ENCODE measurements at places on chromosomes 2 and 18.

- DNase-seq = peak; percentile 38
These were observed 387.6 kb downstream of the FIGN start for GRCh38 chr2:163347982-163348856.

DNA sequence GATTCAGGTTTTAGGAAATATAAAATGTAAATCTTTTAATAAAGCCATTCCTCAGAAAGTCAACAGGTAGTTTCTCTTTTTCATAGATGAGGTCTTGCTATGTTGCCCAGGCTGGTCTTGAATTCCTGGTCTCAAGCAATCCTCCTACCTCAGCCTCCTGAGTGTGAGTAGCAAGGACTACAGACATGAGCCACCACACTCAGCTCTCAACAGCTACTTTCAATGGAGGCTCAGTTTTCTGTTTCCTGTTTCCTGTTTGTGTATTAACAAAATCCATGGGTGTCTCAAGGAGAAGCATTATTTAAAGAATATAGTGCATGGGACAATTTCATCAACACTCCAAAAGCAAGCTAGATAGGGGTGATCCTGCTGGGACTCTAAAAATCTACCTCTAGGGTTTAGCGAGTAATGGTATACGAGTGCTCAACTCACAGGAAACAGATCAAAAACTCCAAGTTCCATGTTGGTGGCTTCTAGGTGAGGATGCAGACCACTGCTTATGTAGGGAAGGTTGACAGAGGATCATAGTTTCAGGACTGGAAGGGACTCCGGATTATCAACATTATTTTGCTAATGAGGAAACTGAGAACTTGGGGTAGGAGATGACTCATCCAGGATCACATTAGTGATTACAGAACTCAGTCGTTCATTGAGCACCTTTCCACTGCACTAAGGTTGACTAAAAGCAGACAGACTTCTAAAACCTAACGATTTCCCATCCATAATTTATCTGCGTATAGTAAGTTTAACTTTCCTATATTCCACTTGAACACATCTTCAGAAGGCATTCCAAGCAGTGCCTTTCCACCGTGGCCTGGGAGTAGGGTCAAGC, 61.7 kb upstream of the WIPF1 start:
- no peak for DNase-seq

GRCh38 chr2:174704061-174704460, 60.2 kb downstream of the CHRNA1 start:
- DNase-seq = no peak

GRCh38 chr2:9092383-9093282, 89.1 kb upstream of the MBOAT2 start:
- no peak for DNase-seq

DNA sequence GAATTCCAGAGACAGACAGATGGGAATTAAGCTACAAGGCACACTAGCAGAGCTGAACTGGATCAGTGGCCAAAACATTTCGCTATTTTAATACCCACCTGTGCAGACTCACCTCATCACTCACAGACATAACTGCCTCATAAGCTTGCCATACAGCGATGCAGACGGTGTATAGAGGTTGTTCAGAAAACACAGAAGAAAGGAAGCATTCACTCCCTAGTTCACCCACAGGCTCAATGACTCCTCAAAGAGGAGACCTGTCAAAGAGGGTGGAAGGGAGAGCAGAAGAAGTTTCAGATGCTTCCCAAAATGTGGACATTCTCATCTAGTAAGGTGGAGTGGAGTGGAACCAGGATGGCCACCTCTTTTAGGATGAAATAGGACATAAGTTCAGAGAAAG, 81.7 kb upstream of the SPHKAP start:
- DNase-seq = no peak

DNA sequence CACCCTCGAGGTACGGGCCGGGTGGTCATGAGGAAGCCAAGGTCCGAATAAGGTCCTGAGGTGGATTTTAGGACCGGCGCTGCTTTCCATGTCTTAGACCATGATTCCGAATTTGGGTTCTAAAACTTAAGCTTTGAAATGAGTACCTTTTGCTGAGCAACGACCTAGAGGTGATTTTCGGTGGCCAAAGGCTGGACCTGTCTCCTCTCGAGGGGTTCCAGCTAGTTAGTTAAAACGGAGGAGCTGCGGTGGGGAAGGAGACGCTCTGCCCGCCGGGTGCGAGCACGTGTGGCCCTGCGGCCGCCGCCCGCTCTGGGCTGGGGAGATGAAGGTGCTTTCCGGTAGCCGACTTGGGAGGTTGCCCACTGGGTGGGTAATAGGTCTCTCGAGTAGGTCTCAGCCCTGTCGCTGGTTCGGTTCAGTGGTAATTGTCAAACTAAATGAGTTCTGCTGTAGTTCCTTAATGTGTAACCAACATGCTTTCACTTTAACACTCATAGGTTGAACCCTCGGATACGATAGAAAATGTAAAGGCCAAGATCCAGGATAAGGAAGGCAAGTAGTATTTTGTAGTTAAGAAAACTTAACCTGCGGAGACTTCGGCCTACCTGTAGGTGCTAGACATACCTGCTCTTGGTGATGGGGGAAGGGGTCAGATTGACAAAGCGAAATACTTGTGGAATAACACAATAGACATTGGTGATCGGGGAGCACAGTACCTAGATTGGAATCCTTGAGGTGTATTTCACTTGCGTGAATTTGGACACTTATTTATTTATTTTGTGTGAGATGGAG, 572 bp downstream of the RPS27A start:
- no peak for DNase-seq

DNA sequence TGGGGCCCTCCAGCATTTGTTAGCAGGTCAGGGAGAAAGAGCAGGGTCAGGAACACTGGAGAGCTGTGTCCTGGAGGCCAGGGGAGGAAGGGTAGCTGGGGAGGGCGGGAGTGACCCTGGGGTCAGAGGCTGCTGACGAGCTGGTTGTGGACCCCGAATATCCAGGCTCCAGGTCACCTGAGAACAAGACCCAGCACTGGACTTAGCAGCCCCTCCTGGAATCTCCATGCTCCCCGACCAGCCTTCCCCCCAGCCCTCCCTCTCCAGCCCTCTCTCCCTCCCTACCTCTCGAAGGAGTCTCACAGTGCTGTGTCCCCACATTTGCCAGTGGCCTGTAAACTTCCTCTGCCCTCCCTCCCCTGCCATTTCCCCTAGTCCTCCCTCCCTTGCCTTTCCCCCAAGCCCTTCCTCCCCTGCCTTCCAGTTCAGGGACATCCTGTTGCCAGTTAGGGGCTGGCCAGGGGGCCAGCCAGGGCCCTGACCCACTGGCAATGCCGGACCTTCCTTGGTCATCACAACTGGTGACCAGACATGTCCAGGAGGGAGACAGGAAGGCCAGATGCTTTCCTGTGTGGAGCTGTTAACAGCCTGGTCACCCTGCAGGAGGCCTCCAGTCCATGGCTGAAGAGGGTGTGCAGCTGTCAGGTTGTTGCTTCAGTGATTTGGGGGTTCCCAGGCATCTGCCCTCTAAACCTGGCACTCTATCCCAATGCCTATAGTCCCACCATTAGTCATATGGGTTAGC, 50.0 kb upstream of the FAHD2A start:
- no peak for DNase-seq

GRCh38 chr2:55751966-55752365, 58.3 kb upstream of the PNPT1 start:
- DNase-seq = no peak

DNA sequence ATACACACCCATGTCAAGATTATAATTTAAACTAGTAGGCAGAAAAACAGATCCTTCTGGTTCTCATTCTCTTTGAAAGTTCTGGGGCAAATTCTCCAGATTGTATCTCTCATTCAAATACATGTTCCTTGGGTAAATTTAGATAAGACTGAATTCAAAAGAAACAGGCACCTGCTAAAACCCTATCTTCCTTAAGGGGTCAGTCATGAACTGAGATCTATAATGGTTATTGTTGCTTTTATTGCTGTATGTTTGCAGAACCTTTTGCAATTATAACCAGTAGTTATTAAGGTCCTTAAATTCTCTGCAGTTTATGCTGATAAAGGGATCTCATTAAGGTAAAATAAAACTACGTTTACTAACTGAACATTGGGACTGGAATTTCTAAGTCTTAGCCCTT, 83.5 kb downstream of the MYO5B start:
- no peak for DNase-seq

Measured in astrocyte of the cerebellum (primary cell).